ENCODE measurements at places on chromosomes 6 and 20.

- no peak for DNase-seq
Measured at GRCh38 chr20:36399147-36399968, 93.2 kb downstream of the DLGAP4 start.

- no peak for DNase-seq
Measured at GRCh38 chr6:106114492-106114891, 28.4 kb downstream of the PRDM1 start.

DNA sequence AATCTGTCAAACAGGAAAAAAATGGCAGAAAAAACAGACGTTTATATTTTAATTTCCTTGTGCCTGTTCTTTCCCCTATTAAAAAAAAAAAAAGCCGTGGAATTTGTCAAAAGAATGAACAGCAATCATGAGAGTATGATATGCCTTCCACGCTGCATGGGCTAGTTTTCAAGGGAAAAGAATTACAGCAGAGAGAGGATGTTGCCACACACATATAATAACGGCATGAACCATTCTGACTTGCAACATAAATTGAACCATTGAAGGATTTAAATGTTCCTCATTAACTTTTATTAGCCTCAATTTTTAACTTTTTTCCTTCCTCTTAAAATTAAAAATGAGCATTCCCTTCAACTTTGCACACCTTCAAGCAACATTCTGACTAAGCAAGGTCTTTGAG, 301.8 kb downstream of the FOXC1 start:
- no peak for DNase-seq

GRCh38 chr20:5290596-5290995, 26.2 kb downstream of the PROKR2 start:
- DNase-seq: no peak

Data from stimulated activated CD4-positive, alpha-beta T cell treated with anti-CD3 and anti-CD28 coated beads, Interleukin-15, amount 100 ng/mL, for 1 hour (primary cell).